ENCODE measurements at places on chromosomes 12 and 14. TPM values are rescaled to one million over a fixed set of nuclear protein-coding genes. Genes with fewer than 3 reads are reported as not detected.

RNU4-1 gene
- 2,088 TPM for total RNA-seq

SIX6 gene
- not detected for total RNA-seq

NAV3 gene
- total RNA-seq = 1.5 TPM

KRT74 gene
- total RNA-seq = 0.14 TPM

DNA sequence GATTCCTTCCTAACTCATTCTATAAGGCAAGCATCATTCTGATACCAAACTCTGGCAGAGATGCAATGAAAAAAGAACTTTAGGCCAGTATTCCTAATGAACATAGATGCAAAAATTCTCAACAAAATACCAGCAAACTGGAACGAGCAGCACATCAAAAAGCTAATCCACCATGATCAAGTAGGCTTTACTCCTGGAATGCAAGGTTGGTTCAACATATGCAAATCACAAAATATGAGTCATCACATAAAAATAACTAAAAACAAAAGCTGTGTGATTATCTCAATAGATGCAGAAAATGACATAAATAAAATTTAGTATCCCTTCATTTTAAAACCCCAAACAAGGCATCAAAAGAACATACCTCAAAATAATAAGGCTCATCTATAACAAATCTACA, 98.9 kb downstream of the ACSS3 start:
- H3K27me3 ChIP-seq = no peaks in the 10 kb centered on the region
- no peak overlapping the region for H3K27ac ChIP-seq
- no peak for DNase-seq
- H3K4me1 ChIP-seq = no peaks in the 10 kb centered on the region
- H3K36me3 ChIP-seq = peaks cover 48% of the 10 kb centered on the region
- H3K4me3 ChIP-seq = no peak overlapping the region

DNA sequence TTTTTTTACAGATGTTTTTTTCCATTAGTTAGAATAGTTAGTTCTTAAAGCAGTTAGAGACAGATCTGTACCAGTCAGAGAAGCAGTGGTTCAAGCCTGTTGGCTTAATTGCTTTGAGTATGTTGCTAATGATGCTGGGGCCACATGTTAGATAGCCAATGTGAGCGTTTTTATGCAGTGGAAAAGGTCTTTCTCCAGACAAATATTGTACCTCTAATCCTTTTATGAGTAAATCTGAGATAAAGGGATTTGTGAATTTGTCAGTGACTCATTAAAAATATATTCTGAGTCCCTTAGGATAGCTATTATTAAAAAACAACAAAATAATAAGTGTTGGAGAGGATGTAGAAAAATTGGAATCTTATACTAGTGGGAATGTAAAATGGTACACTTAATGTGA, 154.2 kb downstream of the MSRB3 start:
- no peak for DNase-seq
- peaks cover 10% of the 10 kb centered on the region for H3K4me1 ChIP-seq
- H3K27ac ChIP-seq = no peak overlapping the region
- no peak overlapping the region for H3K4me3 ChIP-seq

Measured in left ventricle myocardium inferior (tissue), 1 donor.